Progenitor cell of endocrine pancreas (in vitro differentiated cells): ENCODE measurements at places on chromosomes 2 and 18. TPM values are rescaled to one million over a fixed set of nuclear protein-coding genes. Genes with fewer than 3 reads are reported as not detected.

GRCh38 chr2:51103205-51103604 lies 71.3 kb upstream of the NRXN1 start:
- DNase-seq, result no peak

GRCh38 chr18:267380-267687 lies 513 bp downstream of the THOC1 start:
- DNase-seq, result no peak

GRCh38 chr2:58709274-58709673 lies 468.1 kb upstream of the FANCL start:
- DNase-seq, result no peak

Gene NAT8
- not detected in 2 replicates for total RNA-seq

Gene KCMF1
- 61.3 and 62.1 TPM in 2 replicates for total RNA-seq
